ENCODE measurements at places on chromosomes 11 and 22.

DNA sequence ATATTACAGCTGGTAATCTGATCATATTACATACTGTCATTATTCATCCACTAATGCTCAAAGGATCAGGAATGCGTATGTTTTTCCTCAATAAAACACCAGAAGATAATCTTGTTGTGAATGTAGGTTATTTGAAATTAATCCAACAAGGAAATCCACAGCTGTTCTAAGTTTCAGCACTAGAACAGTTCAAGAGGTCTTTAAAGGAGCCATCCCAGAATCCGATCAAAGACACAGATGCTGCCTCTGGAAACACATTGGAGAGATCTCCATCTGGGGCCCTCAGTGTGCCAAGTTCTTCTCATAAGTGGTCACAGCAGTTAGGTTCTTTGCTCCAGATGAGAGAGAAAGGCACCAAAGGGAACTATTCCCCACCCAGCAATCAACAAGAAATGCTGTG is 1955.1 kb upstream of the RAG2 start:
- no peak for DNase-seq

GRCh38 chr11:91470656-91471055 is 754.0 kb upstream of the FAT3 start:
- no peak for DNase-seq

DNA sequence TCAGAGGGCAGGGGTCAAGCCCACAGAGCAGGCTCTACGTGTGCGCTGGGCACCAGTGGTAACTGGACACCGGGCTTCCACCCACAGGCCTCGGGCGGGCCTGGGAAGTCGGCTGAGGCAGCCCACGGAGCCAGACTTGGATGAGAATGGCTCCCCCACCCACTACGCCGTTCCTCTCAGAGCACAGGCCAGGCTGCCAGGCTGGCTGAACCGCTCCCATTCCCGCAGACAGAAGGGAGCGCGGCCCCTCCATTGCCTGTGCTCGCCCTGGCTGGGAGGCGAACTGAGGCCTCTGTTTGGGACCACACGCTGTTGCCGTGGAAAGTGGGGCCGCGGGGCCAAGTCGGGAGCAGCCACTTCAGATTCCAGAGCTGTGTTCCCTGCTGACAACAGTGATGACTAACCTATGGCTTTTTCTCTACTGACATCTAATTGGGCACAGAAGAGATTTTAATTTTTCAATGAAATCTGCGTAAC is 63.9 kb downstream of the MYH9 start:
- peak; percentile 43 for DNase-seq

DNA sequence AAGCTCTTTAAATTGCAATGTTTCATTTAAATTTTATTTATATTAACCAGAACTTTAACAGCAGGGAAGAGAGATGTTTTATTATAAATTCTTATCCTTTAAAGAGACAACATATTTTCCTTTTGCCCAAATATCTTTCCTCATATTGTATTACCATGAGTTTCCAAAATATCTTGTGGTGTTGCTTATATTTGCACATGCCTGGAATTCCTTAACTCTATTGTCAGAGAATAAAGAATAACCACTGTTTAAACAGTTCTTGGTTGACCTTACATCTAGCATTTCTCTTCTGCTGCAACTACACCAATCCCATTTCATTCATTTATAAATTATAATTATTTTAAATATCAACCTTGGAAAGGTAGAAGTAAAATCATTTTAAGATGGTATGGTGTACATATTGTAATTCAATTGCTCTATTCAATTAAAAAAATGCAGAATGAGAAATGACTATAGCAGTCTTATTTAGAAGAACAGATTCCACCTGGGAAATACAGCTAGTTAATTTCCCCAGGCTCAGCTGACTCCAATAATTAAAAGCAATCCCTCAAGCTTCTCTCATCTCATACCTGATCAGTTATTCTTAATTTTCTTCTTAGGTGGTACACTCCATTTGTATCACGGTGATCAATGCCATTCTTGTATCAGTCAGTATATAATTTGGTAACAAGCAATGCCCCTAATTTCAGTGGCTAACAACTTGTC is 923.3 kb downstream of the KCNA4 start:
- DNase-seq: no peak

GRCh38 chr11:124763156-124763947 is 1.3 kb upstream of the ESAM start:
- DNase-seq: peak; percentile 77

GRCh38 chr11:126423154-126423553 is 67.7 kb downstream of the ST3GAL4 start:
- DNase-seq: no peak
